ENCODE measurements at places on chromosomes 4 and X.

DNA sequence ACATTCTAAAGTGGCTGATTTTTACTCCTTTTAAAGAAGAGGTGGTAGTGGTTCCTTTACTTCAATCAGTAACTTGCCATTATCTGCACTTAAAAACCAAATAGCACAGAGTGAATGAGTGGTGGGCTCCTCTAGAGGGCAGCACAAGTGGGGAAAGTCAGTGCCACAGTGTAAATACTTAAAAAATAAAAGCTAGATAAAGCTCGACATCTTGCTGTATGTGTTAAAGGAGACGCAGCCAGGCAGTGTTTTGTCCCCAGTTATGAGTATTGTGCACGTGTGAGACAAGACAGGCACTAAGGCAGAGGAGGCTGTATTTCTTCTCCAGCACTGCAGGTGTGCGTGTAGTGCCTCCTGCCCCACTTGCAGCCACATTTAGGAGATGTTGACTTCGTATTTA is 24.6 kb downstream of the NAP1L5 start:
- no peak for DNase-seq

DNA sequence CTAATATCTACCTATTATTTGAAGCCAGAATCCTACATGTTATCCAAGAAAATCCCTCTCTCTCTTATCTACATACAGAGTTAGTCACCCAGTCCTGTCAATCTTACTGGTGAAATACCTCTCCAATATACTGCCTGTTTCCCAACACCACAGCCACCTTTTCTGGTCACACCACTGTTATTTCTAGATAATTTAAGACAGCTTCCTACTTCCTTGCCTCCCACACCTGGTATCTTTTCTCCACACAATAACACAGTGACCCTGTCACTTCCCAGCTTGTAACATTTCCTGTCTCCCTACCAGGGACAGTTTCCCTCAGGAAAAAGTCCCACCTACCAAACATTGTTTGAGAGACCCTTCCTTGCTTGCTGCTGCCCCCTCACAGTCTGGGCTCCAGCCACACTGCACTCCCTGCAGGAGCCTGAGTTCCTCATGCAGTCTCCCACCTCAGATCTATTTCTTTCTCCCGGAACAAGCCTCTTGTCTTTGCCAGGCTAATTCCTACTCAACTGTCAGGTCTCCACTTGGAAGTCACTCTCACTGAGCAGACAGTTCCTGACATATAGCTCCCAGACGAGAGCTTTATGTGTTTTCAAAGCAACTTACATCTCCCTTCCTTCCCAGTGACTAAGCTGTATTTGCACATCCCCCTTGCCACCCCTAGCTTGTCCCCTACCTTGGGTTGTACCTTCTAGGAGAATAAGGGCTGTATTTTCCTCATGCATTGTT is 73.6 kb upstream of the QRFPR start:
- no peak for DNase-seq

GRCh38 chr4:109969087-109969486 is 56.4 kb downstream of the EGF start:
- DNase-seq: no peak

GRCh38 chr4:98994474-98995182 is 893 bp upstream of the METAP1 start:
- DNase-seq: no peak

DNA sequence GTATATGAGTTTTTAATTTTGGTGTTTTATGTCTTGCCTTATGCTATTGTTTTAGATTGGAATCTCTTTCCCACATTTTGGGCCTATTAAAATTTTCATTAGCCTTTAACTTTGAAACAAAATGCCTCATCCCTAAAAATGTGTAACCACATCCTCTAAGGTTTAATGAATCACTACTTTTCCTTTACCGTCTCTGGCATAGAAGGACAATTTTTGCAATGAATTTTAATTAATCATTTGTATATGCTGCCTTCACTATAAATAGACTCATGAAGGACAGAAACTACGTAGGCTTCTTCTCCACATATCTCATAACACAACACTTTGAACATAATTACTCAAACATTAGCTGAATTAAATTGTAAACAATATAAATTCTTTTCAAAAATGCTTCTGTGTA is 421.5 kb downstream of the NLGN4X start:
- DNase-seq: no peak

GRCh38 chr4:68342134-68342533 is 7.8 kb downstream of the YTHDC1 start:
- no peak for DNase-seq

DNA sequence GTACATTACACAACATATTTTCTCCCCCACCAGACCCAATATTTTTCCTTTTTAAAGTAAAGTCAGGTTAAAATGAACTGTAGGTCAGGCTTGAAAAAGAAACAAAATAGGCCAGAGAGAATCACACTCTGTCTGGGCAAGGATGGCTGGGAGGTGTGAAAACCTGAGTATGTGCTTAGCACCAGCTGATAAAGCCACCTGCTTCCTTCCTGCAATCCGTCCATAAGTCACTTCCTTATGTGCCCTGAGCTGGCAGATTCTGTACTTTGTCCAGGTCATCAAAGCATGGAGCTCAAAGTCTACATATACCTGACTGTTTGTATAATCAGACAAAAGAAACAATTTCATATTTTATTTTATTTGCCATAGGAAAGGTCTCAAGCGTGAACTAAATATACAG is 37.7 kb downstream of the ANTXR2 start:
- DNase-seq: no peak

- peak; percentile 45 for DNase-seq
Observed at GRCh38 chr4:31234494-31234893, 514.3 kb downstream of the PCDH7 start.

GRCh38 chr4:25215511-25215910 is 18.3 kb upstream of the PI4K2B start:
- DNase-seq: no peak

- no peak for DNase-seq
Observed at GRCh38 chr4:127417885-127418535, 214.7 kb upstream of the INTU start.

- DNase-seq: no peak
Observed at GRCh38 chr4:17712166-17712565, 69.3 kb downstream of the FAM184B start.

DNA sequence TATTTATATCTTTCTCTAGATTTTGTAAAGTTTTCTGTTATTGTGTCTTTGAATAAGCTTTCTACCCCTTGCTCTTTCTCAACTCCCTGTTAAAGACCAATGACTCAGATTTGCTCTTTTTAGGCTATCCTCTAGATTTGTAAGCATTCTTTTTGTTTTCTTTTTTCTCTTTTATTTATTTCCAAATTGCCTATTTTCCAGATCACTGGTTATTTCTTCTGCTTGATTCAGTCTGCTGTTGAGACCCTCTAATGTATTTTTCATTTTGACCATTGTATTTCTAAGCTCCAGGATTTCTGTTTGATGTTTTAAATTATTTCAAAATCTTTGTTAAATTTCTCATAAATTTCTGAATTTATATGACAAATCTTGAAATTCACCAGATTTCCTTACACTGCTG is 462.6 kb upstream of the GALNT7 start:
- no peak for DNase-seq

DNA sequence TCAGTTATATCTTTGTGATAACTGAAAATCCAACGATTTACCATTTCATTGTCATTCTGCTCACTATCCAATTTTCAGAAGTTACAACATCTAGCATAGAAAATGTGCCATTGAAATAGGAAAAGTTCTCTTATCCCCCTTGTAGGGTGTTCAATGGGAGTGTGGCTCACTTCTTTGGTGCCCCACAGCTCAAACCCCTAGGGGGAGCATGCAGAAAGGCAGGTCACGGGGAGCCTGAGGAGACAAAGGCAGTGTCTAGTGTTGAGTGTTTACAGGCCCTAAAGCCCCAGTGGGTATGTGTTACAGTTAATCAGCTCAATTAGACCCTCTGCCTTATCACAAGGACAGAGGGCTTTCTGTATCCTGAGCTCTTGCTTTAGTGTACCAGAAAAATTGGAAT is 243.4 kb upstream of the GRID2 start:
- DNase-seq: no peak

GRCh38 chr4:144732584-144733428 is 86.8 kb downstream of the HHIP start:
- no peak for DNase-seq

DNA sequence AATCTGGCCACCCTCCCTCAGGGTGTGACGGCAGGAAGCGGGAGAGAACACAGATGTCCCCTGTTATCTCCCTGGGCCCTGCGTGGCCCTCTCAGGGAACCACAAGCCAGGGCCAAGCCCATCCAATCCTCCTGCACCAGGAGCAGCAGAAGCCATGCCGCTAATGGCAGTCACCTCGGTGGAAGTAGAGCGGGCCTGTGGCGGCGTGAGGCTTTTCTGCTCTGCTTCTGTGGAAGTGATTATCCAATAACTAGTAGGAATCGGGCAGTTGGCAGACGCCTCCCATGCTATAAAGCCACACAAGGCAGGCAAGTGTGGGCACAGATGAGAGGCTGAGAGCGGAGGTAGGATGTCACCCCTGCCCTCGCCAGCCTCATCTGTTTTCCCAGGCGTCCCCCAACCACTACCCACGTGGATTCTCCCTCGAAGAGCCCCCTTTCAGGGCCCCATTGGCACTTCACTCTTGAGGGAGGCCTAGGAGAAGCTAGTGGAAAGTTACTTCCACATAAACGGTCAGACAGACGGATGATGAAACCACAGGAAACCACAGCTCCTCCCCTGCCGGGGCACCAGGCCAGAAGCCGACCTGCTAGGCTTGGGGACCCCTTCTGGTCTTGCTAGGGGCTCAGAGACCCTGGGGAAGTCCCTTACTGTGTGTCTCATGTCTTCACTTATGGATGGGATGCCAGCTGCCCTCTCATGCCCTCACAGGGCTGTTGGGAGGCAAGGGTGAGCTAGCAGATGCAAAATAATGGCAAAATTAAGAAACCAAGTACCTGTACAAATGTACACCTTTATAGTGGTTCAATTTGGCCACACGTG is 18.8 kb upstream of the TMSB4X start:
- DNase-seq: peak; percentile 46
